ENCODE measurements at places on chromosomes 7 and 10.
A peak's percentile ranks its signal among the peaks of the same experiment; 100 is the strongest.

DNA sequence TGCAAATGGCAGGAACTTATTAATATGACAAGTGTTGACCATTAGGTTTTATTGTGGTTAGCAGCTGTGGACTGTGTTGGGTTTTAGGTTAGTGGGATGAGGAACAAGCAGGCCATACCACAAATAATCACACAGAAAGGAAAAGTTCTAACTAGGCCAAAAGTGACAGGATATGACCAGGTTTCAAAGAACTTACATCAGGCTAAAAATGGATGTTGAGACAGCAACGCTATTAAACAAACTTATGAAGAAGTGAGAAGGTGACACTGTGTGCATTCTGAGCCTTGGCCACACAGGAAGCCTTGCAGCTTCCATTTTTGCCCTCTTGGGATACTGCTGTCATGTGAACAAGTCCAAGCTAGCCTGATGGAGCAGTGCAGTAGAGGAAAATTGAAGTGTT lies 568.8 kb downstream of the HTR7 start:
- no peak for DNase-seq

GRCh38 chr7:115009139-115009538 lies 87.2 kb downstream of the MDFIC start:
- DNase-seq: no peak

GRCh38 chr10:24984906-24985305 lies 31.1 kb downstream of the ENKUR start:
- DNase-seq: no peak

DNA sequence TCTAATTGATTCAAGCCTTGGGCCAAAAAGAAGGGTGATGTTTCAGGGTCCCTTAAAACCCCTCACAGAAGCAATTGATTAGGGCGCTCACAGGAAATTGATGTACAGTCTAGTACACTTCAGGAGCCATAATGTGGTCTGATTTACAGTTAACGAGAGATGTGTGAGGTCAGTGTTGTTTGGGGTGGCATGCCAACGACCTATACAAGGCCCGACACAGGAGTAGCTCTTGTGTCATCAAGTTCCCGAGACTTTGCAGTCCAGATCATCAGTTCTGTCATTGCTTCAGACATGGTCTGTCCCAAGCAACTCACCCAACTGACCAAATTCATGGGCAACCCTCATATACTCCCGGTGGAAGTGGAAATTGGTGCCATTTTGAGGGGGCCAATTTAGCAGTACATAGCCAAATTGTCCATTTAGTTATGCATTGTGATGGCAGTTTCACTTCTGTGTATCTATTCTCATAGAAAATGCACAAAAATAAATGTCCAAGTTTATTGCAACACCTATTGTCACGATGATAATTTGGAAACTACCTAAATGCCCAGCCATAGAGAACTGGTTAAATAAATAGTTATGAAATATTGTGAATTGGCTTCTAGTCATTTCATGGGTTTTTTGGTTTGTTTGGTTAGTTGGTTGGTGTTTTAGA lies 18.0 kb upstream of the ARID5B start:
- DNase-seq: no peak

- DNase-seq: no peak
These were observed 22.9 kb upstream of the ABCA13 start for GRCh38 chr7:48148311-48148710.

- no peak for DNase-seq
These were observed 42.2 kb upstream of the PDGFA start for GRCh38 chr7:561631-562373.

GRCh38 chr7:26663874-26664273 lies 200.5 kb downstream of the SKAP2 start:
- no peak for DNase-seq

DNA sequence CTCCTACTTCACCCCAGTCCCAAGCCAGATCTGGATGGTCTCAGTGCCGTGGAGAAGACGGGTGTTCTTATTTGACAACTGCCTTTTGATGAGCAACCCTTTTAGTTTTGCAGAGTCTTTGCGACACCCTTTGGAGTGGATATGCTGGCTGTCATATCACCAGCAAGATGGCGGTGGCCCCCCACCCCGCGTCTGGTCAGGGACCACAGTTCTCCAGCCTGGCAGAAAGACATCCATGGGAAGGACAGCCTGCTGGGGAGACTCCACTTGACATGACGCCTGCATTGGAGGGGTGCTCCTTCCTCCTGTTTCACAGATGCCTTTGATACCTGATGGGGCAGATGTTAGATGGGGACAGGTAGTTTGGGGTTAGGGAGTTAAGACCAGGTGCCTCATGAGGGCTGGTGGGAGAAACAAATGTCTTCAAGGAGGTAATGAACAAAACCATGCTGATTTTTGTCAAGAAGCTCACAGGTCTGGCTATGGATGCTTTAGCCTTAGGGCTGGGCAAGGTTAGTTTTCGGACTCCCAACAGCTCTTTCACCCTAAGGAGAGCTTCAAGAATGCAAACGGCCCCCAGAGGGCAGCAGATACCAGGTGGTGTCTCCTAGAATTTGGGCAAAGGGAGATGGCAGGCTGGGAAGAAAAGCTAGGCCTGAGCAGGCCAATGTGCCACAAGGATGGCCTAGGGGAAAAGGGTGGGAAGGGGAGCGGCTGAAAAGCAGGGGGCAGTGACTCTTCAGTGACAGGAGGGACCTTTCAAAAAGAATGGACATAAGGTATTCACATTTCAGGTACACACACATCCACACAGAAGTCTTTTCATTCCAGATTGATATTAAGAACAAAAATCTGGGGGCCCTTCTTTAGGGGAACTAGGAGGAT lies 95.2 kb downstream of the CLEC2L start:
- DNase-seq: no peak

GRCh38 chr7:138169441-138169851 lies 93.2 kb downstream of the AKR1D1 start:
- no peak for DNase-seq

- no peak for DNase-seq
These were observed 27.1 kb downstream of the NMT2 start for GRCh38 chr10:15141136-15142054.

- DNase-seq: no peak
These were observed 29.7 kb downstream of the AGAP3 start for GRCh38 chr7:151115836-151116418.

GRCh38 chr7:158123753-158124152 lies 463.9 kb downstream of the PTPRN2 start:
- DNase-seq: no peak

DNA sequence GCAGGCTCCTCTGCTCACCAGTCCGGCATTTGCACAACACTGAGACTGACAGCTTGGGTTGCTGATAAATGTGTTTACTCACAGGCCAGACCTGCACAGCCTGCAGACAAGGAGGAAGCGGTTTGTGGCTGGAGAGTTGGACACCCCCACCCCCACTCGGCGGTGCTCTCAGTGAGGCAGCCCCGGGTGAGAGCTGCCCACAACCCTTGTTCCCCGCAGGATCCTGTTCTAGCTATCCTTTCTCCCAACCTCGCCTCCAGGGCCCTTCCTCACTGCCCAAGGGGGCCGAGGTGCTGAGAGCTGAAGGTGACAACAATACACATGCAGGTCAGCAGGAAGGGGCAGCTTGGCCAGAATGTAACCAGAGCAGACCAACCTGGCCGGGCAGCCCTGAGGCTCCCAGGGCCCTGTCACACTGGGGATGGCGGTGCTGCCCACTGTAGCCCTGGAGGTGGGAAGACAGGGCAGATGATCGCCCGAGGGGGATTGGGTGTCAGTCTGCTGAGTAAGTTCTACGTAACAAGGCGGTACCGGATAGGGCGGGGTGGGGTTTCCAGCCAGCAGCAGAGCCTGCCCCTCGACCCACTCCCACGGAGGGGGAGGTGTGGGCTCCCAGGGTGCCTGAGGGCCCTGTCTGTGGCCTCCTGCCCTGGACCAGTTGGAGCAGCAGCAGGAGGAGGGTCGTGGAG lies 2.1 kb upstream of the ADAM8 start:
- DNase-seq: no peak

- DNase-seq: no peak
These were observed 19.0 kb upstream of the SLC26A4 start for GRCh38 chr7:107641676-107642075.

- no peak for DNase-seq
These were observed 17.7 kb upstream of the NRP1 start for GRCh38 chr10:33352175-33352574.

DNA sequence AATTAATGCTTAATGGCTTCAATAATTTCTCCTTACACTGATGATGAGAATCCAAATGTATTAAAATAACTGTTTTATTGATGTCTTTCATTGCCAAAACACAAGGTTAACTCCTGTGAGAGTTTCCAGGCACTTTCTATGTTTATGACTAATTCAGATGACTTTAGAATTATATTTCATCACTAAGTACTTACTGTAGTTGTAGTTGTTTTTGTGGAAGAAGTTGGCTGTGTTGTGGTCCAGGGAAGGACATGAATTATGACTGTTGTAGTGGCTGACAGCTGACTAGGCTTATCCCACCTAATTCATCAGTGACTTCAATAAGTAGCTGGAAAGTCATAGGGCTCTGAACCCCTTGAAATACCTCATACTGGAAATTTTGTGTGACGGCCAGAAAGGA lies 254.8 kb downstream of the HGF start:
- DNase-seq: no peak

- no peak for DNase-seq
These were observed 58.9 kb upstream of the LYZL2 start for GRCh38 chr10:30688456-30688855.

- no peak for DNase-seq
These were observed 401.4 kb downstream of the TNS3 start for GRCh38 chr7:47180516-47180826.

GRCh38 chr7:151459726-151460473 lies 20.0 kb upstream of the CRYGN start:
- DNase-seq: no peak

GRCh38 chr10:62614389-62615157 lies 189.9 kb upstream of the ADO start:
- DNase-seq: no peak

- no peak for DNase-seq
These were observed 28.2 kb upstream of the BMS1 start for GRCh38 chr10:42754155-42755027.

- DNase-seq: no peak
These were observed 12.3 kb upstream of the KMT2E start for GRCh38 chr7:105001652-105002184.

DNA sequence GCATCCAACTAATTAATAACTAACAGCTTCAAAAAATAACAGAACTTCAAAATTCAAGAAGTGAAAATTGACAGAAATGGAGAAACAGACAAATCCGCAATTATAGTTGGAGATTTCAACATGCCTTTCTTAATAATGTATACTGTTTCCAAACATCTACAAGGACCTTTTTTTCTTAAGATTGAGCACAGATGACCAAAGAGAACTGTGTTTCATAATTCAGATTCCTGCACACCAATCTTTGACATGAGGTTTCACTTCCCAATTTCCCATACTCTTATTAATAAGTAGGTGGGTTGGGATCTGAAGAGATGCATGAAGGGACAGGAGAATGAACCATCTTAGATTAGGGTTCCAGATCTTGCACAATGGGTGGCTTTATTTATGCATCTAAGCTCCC lies 24.9 kb upstream of the GIMAP7 start:
- DNase-seq: no peak

DNA sequence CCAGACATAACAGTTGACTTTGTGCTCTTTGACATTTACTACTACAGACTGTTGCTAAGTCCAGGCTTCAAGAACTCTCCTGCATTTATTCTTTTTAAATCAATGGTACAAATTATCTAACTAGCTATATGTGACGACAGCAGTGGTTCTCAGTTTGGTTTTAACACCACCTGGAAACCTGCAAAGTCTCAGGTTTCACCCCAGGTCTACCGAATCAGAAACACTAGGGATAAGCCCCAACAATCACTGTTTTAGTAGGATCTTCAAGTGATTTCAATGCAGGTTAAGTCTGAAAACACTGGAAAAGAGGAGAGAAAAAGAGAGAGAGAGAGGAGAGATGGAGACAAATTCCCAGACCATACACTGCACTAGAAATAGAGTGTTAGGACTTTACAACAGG lies 519.0 kb downstream of the PCDH15 start:
- no peak for DNase-seq

GRCh38 chr7:50660040-50660829 lies 95.0 kb upstream of the DDC start:
- DNase-seq: no peak

- DNase-seq: no peak
These were observed 23.3 kb downstream of the NUDCD3 start for GRCh38 chr7:44467217-44467548.

DNA sequence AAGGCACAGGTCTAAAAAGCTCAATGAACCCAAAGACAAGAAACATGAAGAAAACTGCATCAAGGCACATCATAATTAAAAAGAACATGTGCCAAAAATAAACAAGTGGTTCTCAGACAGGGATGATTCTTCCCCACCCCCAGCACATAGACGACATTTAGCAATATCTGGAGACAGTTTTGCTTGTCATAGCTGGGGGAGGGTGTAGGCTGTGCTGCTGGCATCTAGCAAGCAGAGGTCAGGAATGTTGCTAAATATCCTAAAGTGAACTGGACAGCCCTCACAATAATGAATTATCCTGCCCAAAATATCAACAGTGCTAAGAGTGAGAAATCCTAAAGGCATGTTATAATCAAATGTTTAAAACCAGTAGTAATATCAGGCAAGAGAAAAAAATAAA lies 122.6 kb downstream of the MICU1 start:
- DNase-seq: no peak

- DNase-seq: no peak
These were observed 8.2 kb upstream of the CFAP69 start for GRCh38 chr7:90236721-90237289.

- DNase-seq: no peak
These were observed 269.6 kb upstream of the FZD1 start for GRCh38 chr7:90994601-90995000.

- DNase-seq: no peak
These were observed 160.3 kb upstream of the LYZL2 start for GRCh38 chr10:30789806-30790205.

- DNase-seq: no peak
These were observed 198.1 kb downstream of the ZNF438 start for GRCh38 chr10:30833628-30833970.

- peak; percentile 87 for DNase-seq
These were observed at the start of the genes ACTR3C and LRRC61 for GRCh38 chr7:150322833-150323681. TSS of gene ACTR3C (minus strand) at chr7:150323545. CDS start at chr7:150295296, 28,249 bp downstream. TSS of gene LRRC61 (plus strand) at chr7:150323355. CDS start at chr7:150336862, 13,507 bp downstream.

GRCh38 chr10:16724509-16724908 lies 92.7 kb downstream of the RSU1 start:
- no peak for DNase-seq

GRCh38 chr10:944034-944831 lies 12.7 kb upstream of the LARP4B start:
- no peak for DNase-seq

DNA sequence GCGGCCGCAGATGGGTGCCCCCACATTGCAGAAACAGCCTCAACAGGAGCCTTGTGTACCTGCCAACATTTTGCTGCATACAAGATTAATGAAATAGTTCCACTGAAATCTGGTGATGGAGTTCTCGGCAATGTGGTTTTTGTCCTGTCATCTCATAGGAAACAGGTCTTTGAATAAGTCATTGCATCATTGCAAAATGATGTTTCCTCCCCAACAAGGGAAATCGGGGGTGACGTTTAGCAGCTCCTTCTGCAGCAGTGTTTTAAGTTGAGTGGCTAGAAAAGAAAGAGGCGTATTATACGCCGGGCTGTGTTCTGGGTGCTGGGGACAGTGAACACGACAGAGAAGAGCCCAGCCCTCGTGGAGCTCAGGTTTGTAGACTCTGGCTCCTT lies 177.0 kb downstream of the PRKAG2 start:
- DNase-seq: no peak

- DNase-seq: no peak
These were observed 124.8 kb upstream of the LSM8 start for GRCh38 chr7:118059209-118059608.
